ENCODE measurements at places on chromosomes 3 and 15.

GRCh38 chr15:72859017-72859756, 75.6 kb upstream of the ADPGK start:
- no peak for DNase-seq

- no peak for DNase-seq
Observed at GRCh38 chr3:167813169-167814123, 77.9 kb downstream of the SERPINI1 start.

GRCh38 chr3:127744253-127744815, 71.6 kb downstream of the ABTB1 start:
- no peak for DNase-seq

DNA sequence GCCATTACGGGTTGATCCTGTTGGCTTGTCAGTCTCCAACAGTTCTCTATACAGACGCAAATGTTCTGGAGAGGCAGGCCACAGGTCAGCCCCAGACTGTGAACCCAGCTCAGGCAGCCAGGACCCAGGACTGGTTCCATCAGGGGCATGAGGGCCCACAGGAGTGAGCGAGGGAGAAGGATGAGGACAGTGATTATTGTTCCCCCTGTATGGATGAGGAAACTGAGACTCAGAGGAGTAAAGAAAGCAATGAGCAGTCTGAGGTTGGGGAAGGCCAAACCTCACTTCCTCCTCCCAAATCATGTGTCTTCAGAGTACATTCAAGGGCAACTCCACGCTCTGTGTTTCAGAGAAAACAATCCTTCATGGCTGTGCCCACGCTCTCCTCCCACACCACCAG, 121.9 kb downstream of the RPLP1 start:
- DNase-seq = no peak

- no peak for DNase-seq
Observed at GRCh38 chr3:45608885-45609284, 14.3 kb downstream of the LIMD1 start.

DNA sequence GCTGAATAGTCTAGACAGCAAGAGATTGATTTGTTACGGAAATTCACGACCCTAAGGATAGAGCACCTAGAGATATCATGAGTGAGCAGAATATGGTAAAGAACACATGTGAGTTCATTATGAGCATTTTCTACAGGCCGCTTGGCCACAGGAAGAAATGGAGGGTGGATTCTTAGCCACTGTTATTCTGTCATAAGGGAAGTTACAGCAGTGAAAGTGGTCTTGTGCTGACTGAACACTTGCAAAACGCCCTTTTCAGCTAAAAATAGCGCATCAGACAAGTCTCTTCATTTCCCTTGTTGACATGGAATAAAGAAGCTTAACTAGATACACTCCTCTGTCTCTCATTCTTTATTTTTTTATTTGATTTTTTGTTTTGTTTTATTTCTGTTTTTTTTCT, 19.8 kb downstream of the DGKG start:
- DNase-seq = no peak

GRCh38 chr15:96372554-96372953, 42.1 kb downstream of the NR2F2 start:
- no peak for DNase-seq

GRCh38 chr15:78358102-78358870, 18.1 kb downstream of the CRABP1 start:
- DNase-seq = no peak

DNA sequence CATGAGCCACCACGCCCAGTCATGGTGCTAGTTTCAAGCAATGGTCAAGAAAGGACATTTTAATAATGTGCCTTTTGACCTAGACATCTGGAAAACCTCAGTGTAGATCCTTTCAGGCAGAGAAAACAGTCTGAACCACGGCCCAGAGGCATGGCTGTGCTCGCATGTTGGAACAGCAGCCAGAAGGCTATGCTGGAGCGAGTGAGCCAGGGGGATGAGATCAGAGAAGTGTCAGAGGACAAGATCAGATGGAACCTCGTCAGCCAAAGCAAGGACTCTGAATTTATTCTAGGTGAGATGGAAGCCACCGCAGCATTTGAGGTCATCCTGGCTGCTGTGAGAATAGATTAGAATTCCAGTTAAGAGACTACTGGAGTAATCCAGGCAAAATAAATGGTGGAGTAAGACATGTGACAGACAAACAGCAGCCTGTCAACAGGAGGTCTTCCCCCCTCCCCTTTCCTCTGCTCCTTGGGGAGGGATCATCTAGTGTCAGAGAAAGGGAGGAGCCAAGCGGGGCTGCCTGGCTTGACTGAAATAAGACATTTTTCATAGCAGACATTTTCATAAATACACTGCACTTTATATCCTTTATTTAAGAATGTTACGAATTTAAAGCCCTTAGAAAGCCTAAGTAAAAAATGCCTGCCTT, 40.4 kb upstream of the ACKR4 start:
- no peak for DNase-seq

DNA sequence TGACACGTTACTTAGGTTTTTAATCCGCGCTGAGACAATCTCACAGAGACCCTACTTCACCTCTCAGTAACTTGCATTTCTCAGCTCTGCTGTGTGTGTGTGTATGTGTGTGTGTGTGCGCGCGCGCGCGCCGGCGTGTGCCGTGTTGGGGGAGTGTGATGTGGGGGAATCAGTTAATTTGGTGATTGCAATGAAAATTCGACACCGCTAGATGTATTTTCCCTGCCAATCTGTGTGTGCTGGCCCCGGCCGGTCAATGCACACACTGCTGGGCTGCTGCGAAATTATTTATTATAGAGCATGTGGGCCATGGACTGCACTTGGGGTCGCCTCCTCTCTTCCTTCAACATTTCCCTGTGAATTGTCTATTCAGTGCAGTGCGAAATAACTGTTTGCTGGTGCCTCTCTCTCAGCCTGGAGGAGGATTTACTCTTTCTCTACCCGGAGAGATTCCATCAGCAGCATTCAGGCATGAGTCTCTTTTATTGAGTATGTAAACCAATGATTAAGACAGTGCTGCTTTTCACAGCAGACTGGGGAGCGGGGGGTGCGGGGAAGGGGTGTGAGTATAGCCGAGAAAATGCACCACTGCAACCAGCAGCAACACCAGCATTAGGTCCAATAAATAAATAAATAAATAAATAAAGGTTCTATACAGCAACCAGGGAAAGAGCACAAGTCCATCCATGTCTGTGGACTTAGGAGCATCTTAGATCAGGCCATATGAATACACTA, 2.9 kb downstream of the CADM2 start:
- no peak for DNase-seq

GRCh38 chr15:34304613-34305012, 33.0 kb downstream of the SLC12A6 start:
- no peak for DNase-seq

DNA sequence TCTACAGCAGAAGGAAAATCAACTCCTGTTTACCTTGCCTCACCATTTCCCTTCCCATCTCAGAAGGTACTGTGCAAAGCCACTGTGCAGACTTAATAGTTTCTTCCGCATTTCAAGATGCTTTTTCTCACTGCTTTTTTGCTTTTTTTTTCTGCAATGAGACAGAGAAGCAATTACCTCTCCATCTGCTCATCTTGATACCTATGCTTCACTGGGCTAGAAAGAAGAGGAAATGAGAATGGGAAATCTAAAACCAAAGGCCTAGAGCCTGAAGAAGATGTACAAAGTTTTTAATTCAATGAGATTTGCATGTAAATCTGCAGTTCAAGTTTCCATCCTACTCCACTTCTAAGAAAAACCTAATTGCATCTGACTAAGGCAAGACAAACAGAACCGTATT, 238.1 kb upstream of the SETMAR start:
- no peak for DNase-seq

DNA sequence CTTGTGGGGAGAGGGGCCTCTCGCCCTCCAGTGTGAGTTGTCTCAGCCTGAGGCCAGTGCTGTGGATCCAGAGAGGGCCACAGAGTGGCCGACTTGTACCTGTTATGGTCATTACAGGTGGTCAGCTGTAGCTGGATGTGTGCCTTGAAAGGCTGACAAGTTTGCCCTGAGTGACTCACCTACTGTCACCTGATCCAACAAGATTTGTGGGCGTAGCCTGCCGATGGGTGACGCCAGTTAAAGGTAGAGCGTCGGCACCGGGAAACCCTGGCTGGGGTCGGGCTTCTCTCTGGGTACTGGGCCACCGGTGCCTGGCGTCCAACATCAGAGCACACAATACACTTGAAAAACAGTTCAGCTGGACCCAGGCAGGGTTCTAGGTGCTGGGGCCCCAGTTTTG, 2.8 kb upstream of the ISG20 start:
- DNase-seq = no peak

GRCh38 chr15:39584266-39584659, 3.4 kb downstream of the THBS1 start:
- DNase-seq = no peak

GRCh38 chr15:61051569-61052031, 177.5 kb downstream of the RORA start:
- DNase-seq = no peak

DNA sequence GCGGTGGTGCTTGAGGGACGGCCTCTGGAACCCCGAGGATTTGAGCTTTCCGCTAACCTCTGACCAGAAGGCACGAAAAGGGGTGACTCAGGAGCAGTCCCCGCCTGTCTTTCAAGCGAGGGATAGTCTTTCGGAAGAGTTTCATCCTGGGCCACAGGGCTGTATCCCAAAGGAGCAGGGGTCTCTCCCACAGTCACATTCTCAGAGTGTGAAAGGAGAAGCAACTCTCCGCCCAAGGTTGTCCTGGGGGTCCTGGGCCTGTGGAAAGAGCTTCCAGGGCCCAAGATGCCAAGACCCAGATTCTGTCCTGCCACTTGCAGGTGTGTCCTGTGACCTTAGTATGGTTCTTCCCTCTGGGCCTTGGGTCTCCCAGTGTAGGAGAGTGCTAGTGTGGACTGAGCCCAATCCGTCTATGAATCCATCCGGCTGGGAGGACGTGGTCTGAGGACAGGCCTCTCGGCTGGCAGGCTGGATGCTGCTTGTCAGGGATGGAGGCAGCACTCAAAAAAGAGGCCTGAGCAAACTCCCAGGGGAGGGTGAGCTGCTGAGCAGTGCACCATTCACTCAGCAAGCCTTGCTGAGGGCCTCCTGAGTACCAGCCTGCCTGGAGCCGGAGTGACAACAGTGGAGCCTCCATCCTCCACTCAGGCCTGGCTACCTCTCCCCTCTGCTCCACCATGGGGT, 1.6 kb upstream of the DUSP7 start:
- DNase-seq = no peak

DNA sequence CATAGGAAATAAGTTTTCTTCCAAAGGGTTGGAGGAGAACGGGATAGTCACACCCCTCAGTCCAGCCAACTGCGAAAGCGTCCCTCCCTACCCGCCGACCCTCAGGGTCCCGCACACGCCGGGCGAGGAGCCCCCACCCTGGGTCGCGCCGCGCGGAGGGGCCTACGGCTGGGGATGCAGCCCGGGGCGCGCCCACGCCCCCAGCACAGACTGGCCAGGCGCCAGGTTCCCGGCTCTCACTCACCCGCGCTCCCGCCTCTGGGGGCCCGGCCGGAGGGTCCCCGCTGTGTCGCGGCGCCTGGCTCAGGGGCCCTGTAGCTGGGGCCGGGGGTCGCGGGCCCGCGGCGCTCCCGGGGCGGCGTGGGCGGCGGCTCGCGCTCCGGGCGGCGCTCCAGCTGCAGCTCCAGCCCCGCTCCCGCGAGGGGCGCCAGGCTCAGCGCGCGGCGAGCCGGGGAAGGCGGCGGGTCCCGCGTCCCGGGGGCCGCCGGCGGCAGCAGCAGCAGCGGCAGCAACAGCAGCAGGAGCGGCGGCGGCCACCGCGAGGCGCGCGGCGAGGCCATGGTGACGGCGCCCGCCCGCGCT, 375 bp downstream of the HEG1 start:
- DNase-seq = peak; percentile 28
